Activated B cell treated with CpG ODN at 0.5 μM for 24 hours (primary cell): ENCODE measurements at places on chromosomes 11 and 22.
A peak's percentile ranks its signal among the peaks of the same experiment; 100 is the strongest.

- DNase-seq: no peak
Observed at GRCh38 chr11:8613036-8613435, 19.0 kb upstream of the STK33 start.

DNA sequence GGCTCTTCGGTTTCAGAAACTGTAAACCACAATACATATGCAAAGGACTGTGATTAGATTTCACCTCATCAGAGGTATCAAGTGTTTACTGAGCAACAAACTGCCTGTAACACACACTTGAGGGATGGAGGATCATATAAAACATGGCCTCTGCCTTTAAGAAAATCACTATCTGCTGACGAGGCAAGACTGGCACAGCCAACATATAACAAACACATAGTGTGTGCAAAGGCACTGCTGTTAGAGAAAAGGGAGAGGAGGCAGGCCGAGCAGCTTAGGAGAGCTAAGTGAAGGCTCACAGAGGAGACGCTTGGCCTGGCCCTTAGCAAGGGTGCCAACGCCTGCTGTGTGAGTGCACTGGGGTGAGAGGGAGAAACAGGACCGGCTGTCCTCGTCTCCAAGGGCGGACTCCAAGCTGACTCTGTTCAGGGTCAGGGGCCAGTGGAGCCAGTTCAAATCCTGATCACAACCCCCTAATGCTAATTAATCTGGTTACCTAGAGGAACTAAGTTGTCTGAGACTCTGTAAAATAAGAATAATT is 48.2 kb downstream of the LRFN4 start:
- DNase-seq: no peak

GRCh38 chr11:26286472-26287066 is 45.4 kb upstream of the ANO3 start:
- DNase-seq: no peak

GRCh38 chr22:46641811-46642266 is 21.7 kb downstream of the GRAMD4 start:
- DNase-seq: no peak

- no peak for DNase-seq
Observed at GRCh38 chr22:25027959-25028840, 75.7 kb downstream of the KIAA1671 start.

- peak; percentile 86 for DNase-seq
Observed at GRCh38 chr22:44697423-44698141, 4.4 kb upstream of the PRR5 start.

- no peak for DNase-seq
Observed at GRCh38 chr22:37274380-37274862, 7.9 kb upstream of the CYTH4 start.

GRCh38 chr11:9219115-9219514 is 46.0 kb downstream of the DENND5A start:
- DNase-seq: no peak

DNA sequence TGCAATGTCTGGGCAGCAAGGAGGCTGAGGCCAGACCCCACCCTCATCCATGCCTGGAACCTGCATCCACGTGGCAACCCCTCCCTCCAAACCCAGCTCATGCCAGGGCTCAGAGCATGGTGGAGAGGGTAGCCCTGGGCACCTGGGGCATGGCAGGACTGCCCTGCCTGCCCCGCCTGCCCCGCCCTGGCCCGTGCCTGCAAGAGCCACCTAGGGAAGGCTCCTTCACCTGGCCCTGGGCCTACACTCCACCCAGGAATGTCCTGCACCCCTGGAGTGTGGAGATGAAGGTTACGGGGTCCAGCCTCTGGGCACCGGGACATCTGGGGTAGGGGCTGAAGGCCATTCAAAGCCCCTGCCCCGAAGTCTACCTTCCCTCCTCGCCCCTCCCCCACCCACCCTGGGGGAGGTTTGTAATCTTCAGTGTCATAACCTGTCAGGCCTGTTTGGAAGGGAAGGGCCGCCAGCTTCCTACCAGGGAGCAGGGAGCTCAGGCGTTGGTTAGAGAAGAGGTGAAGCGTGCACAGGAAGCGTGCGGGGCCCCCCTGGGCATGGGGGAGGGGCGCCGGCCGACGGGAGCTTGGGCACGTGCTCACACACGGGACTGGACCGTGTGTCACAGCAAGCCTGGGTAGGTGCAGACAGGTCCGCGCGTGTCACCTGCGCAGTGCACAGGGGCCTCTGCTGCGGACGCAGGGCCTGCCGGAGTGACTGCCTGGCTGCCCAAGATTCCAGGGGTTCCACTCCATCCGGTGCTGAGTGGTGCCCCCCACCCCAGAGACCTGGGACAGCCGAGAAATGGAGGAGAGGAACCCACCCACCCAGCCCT is 30.7 kb upstream of the TH start:
- DNase-seq: no peak

GRCh38 chr22:31055635-31056159 is 25.4 kb upstream of the SMTN start:
- DNase-seq: no peak

DNA sequence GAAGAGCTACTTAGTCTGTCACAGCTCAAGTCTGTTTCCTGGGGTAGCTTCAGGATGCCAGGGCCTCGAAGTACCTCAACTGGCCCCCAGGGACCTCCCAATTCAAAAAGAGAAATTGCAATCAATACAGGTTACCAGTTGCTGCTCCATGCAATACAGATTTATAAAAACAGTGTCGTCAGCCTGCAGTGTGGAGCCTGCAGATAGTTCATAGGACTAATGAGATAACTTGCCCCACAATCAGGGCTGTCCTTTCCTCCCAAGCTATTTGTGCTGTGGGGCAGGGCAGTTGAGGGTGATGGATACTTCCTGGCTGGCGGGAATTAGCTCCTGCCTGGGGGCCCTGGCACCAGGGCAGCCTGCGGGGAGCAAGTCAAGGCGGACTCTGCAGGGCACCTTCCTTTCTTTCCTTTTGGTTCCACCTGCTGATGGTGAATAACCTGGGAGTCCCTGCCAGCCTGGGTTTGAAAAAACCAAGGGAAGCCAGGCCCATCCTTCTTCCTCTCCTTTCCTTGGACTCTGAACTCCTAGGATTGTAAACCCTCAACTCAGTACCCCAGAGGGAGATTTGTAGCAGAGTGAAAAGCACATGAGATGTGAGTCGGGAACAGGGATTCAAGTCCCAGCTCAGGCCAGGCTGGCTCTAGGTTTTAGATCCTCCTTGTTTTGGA is 216.6 kb downstream of the CEP164 start:
- DNase-seq: no peak

- no peak for DNase-seq
Observed at GRCh38 chr11:17978553-17979287, 34.1 kb downstream of the SERGEF start.

- no peak for DNase-seq
Observed at GRCh38 chr11:65133724-65134123, 595 bp downstream of the SYVN1 start.

DNA sequence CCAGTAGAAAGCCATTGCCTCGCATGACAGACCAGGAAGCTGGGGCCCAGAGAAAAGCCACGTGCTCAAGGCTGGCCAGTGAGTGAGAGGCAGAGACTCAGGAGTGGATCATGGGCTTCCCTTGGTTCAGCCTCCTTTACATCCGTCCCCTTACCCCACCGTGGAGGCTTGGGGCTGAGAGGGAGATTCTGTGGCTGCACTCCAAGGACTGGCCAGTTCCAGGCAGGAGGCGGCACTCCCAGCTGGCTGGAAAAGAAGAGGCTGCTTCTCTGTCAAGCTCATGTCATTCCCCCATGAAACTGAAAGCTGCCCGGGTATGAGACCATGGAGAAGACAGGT is 6.6 kb upstream of the ASCL2 start:
- DNase-seq: no peak

DNA sequence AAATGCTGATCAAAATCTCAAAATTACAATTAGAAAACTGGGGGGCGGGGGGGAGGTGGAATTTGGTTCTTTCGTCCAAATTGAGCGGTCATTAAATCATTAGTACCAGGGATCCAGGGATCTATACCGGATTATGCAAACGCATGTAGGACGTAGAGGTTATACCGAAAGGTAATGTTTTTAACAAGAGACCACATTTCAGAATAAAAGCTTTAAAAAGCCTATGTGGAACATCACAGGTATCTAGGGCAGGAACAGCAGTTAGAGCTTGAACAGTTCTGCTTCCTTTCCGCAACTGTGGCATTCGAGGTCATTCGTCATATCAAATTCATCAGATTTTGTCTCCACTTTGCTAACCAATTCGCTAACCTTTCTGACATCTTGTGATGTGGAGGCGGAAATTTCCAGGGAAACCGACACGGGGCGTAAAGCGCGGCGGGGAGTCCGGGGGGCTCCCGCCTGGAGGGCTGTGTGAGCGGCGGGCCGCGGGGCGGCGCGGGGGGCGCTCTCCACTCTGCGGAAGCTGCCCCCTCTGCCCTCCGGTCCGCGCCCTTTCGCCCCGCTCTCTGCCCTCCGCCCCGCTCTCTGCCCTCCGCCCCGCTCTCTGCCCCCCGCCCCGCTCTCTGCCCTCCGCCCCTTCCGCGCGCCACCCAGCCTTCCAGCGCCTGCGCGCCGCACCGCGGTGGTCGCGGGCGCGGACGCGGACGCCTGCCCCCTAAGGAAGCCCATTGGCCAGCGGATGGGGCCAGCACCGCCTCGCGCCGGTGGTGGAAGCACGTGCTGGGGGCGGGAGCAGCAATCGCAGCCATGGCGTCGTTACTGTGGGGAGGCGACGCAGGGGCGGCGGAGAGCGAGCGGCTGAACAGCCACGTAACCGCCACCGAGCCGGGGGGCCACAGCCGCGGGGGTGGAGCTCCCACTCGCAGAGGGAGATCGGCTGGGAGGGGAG is at the start of gene DDX25:
Gene DDX25 (plus strand): TSS at position 798 of the 949 bp plus-strand sequence. CDS start 10 bp downstream, at position 808.
- no peak for DNase-seq

- no peak for DNase-seq
Observed at GRCh38 chr11:58276151-58276550, 8.1 kb upstream of the OR10W1 start.

DNA sequence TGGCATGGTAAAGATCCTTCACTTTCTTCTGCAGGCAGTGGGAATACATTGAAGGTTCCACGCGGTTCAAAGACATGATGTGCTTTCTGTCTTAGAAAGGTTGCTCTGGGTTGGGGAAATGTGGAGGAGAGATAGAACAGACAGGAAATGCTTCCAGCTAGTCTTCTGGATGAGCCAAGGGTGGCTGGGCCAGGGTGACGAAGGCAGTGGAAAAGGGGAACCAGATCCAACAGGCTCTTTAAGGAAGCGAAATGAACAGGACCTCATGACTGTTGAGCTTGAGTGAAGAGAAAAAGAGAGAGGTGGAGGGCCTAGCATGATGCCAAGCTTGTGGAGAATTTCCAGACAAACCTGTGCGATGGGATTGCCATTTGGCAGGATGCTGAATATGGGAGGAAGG is 56.4 kb upstream of the LMO1 start:
- DNase-seq: no peak

GRCh38 chr11:32137263-32137662 is 46.4 kb downstream of the RCN1 start:
- DNase-seq: no peak

DNA sequence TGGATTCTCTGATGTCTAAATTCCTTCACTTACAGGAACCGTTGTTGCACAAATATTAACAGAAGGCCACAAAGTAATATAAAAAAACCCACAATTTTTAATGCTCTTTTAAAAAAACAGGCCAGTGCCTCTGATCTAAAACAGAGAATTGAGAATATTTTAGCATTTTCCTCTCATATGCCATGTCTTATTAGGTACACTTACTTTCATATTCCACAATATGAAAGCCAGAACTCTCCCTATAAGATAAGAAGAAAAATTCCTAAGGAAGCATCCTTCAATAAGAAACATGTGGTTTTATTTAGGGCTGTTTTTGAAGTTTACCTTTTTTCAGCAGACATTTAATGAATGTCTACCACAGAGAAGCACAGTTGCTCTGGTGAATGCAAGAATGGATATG is 214.5 kb downstream of the FAT3 start:
- no peak for DNase-seq

DNA sequence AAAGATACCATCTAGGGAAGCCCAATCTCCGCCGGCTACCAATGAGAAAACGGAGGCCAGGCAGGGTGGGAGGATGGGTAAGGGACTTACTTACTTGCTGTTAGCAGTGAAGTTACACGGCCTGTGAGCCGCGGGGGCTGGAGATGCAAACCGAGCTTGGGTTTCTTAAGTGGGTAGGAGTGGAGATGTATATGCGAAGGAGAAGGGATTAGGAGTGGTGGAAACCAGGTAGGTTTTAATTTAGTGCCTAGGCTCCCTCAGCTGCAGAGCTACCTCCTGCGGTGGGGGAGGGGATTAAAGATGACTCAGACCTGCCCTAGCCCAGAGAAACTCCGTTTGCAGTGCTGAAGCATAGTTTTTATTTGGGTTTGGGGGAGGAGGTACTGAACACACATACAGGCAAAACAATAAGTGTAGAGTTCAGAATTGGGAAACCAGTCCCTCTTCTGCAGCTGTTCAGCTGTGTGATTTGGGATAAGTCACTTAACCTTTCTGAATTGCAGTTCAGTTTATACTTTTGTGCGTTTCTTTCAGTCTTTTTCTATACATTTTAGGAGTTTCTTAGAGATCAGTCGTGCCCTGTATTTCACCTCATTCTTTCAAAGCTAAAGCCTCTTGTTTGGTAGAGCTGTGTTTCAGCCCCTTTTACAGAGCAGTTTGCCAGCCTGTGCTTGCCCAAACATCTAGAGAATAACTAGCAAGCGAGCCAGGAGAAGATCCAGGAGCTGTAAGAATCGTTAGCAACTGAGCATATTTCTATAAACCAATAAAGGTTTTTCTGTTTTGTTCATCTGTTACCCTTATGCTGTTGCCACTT is 596 bp upstream of the TNRC6B start:
- DNase-seq: peak; percentile 24

GRCh38 chr22:45314054-45314721 is 4.5 kb downstream of the FAM118A start:
- no peak for DNase-seq

GRCh38 chr11:100860318-100861155 is 173.4 kb downstream of the ARHGAP42 start:
- DNase-seq: no peak

DNA sequence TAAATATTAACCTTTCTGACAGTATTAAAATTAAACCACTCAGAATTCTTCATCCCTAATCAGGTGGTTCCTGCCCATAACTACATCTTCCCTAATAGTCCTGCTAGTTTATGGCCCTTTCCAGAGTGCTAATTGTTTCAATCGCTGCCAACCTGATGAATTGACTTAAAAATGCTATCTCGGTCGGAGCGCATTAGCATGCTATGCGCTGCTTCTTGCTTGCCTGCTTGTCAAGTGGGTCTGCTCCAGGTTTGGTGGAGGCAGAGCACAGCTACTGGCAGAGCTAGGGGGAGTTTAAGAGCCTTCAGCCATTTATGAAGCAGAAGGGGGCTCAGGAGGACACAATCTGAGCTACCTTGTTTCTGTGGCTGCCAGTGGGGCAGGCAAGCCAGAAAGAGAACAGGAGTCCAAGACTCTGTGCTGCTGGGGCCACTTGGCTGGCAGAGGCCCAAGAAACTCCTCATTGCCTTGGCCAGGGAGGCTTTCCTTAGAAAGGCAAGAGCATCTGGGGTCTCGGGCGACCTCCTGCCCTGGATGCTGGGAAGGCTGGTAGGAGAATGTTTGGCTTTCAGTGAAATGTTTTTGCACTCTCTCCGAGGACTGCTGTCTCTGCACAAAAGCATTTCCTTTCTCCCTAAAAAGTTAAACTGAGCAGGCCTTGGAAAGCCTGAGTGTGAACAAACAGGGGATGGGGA is 62.1 kb upstream of the PHOX2A start:
- DNase-seq: no peak

GRCh38 chr11:11510939-11511338 is 110.9 kb downstream of the GALNT18 start:
- no peak for DNase-seq
